Activated T-cell treated with anti-CD3 and anti-CD28 coated beads for 48 hours (primary cell): ENCODE measurements at places on chromosomes 16 and 17.

DNA sequence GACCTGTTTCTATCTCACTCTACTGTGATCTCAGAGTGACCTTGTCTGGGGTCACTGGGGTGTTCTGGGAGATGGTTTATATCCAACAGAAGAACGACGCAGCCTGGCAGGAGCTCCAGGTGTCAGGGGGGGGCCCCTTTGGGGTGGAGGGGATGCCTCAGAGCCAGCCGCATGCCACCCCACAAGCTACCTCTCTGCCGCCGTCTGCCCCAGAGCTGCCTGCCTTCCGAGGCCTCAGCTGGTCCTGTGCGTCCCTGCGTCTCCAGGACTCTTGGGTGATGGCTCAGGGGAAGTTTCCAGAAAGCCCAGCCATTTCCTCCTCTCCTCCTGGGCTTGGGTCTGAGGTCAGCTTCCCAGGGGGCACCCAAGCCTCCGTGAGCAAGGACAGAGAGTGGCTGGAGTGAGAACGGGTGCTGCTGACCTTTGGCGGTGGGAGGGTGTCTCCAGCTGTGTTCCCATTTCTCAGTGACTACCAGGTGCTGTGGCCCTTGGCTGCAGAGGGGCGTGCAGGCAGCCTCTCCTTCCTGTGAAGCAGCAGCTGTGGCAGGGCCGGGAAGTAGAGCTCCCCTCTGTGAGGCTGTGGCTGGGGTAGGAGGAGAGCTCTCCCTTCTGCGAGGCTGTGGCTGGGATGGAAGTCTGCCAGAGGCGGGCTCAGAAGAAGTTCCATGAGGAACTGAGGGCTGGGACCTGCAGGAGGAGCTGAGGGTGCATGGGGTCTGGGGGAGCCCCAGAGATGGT is 19.8 kb downstream of the JPH3 start:
- no peak for DNase-seq

GRCh38 chr16:13680021-13680889 is 239.7 kb upstream of the ERCC4 start:
- no peak for DNase-seq

- no peak for DNase-seq
Measured at GRCh38 chr16:72637306-72637705, 410.6 kb downstream of the ZFHX3 start.

GRCh38 chr16:54098247-54098646 is 188.3 kb downstream of the IRX3 start:
- no peak for DNase-seq

GRCh38 chr17:49716668-49717364 is 9.1 kb upstream of the SLC35B1 start:
- DNase-seq: no peak

DNA sequence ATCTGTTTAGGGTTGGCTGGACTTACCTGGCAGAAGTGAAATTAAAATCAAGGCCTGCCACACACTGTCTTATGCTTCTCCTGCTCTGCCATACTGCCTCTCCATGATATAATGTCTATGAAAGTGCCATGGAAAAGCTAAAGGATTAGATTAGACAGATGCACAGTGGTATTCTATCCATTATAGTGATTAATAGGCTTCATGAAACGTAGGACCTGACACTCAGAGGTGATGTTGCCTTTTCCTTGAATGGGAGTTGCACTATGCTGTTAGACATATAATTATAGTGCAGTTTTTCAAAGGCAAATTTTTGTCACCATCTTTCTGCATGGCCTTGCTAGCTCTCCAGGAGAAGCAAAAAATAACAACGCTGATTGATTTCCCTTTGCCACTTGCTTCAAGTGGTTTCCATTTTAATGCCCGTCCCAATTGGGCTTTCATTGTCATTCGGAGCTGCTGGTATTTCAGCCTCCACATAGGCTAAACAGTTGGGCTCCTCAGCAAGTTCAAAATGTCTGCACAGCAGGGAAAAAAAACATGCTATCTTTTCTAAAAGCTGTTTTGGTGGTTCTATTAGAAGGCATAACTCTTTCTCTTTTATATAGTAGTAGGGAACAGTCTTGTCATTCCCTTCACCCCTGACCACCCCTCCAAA is 502.8 kb upstream of the GOT2 start:
- DNase-seq: no peak

DNA sequence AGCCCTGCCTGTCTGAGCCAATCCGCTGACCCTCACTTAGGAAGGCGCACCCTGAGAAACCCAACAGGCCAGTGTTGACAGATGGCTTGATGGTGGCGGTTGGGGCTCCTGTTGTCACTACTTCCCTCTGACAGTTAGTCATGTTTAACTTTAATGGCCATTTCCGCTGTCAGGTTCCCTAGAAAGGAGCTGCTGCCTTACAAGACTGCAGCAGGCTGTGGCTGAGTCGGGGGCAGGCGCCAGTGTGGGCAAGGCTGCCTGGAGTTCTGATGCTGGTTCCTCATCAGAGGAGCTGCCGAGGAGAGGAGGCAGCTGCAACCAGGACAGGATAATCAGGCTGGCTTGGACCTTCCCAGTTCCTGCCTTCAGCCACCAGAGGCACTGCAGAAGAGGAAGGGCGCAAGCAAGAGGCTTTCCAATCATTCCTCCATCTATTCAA is 223.2 kb upstream of the DYNLRB2 start:
- DNase-seq: no peak

GRCh38 chr16:23869052-23869451 is 33.3 kb downstream of the PRKCB start:
- no peak for DNase-seq

GRCh38 chr17:28053044-28053670 is 10.7 kb downstream of the NLK start:
- no peak for DNase-seq

GRCh38 chr16:3618769-3619141 is 7.3 kb upstream of the SLX4 start:
- DNase-seq: no peak

DNA sequence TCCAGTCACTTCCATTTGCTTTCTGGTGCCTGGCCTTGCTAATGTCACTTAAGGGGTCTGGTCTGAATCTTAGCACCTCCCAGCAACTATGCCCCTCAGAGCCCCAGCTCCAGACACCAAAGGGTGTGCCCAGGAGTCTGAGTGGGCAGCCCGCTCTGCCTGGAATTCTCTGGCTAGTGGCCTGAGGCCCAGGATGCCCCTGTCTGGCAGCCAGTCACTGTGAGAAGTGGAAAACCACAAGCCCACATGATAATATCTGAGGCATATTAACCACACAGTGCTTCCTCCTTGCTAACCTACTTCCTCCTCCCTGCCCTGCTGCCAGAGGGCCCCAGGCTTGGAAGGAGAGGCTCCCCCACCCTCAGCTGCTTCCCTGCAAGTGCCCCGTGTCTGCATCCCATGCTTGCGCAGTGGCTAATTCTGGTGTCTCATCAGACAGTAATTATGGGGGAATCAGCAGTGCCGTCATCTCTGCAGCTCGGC is 14.0 kb downstream of the SRCIN1 start:
- no peak for DNase-seq

GRCh38 chr17:76888661-76889060 is 20.5 kb downstream of the MGAT5B start:
- no peak for DNase-seq

DNA sequence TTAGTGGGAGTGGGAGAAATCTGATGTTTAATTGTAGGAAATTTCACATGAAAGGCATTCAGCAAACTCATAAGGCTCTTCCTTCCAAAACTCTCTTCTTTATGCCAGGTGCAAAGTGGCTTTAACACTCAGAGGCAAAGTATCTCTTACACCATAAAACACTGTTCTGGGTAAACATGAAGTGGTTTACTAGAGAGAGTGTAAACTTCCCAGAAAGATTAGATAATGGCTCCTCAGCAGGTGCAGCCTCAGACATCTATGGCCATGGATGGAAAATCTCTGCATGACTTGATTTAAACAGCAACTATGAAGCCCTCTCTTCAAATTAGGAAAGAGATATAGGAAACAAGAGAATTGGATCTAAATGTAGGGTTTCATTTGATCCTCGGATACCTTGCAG is 583.1 kb upstream of the SALL1 start:
- no peak for DNase-seq

GRCh38 chr16:5642011-5642410 is 544.4 kb upstream of the EEF2KMT start:
- DNase-seq: no peak

- DNase-seq: no peak
Measured at GRCh38 chr16:88561485-88562359, 8.5 kb upstream of the ZC3H18 start.

DNA sequence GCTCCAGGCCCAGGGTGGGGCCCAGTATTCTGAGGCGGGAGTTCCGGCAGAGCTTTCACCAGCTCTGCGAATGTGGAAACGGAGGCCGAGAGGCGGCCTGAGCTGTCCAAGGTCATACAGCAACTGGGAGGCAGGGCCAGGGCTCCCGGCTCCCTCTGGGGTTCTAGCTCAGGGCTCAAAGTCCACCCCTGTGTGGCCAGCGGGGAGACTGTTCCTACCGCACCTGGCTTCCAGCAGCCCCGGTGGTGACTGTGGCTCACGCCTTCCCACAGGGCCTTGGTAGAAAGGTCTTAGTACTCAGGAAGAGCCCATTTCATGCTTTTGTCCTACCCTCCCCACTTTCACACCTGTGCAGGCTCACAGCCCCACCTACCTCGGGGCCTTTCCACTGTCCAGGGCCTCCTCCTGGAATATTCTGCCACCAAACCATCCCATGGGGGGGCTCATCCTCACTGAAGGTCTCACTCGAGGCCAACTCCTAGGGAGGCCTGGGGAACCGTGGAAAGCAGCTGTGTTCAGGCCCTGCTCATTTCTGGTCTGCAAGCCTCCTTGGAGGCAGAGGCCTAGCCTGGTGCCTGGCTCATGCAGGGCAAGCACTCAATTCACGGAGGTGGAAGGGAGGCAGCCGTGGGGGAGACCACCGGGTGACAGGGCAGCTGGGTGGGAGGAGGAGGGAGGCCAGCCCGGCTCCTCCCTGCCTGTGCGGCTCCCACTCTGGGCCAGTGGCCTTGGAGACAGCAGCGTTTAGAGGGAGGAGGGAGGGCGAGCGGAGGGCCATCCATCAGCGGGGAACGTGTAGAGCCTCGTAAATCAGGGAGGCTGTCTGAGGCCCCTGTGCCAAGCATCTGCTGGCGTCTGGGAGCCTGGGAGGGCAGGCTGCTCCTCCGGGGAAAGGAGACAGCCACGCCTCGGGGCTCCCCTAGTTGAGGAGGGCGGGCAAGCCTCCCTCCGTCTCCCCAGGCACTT is 12.7 kb upstream of the DOC2B start:
- DNase-seq: no peak

- no peak for DNase-seq
Measured at GRCh38 chr16:15653227-15653626, 3.2 kb downstream of the NDE1 start.

- DNase-seq: no peak
Measured at GRCh38 chr16:66240631-66241395, 125.7 kb upstream of the CDH5 start.

DNA sequence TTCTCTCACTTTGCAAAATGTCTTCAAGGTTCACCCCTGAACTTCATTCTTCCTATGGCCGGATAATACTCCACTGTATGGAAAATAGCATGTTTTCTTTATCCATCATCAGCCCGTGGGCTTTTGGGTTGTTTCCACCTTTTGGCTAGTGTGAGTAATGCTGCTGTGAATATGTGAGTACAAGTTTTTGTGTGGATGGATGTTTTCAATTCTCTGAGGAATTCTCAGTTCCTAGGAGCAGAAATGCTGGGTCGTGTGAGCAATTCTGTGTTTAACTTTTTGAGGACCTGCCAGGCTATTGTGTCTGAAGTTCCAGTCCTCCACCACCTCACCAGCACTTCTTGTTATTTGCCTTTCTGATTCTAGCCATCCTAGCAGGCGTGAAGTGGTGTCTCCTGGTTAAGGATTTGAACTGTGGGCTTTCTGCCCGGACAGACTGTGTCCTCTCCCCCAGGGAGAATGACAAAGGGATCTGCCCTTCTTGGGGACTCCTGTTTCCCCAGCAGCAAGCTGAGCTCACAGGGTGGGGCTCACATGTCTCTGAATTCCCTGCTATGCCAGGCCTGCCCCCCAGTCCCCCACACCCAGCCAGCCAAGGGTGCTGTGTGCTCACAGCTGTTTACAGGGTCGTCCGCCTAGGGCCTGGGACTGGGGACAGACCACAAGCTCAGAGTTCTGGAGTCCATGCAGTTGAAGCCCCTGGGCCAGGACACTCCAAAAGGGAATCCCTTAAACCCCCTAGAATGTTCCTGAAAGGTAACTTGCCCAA is 92.2 kb upstream of the CIBAR2 start:
- DNase-seq: no peak

GRCh38 chr17:81454473-81454872 is 58.1 kb downstream of the ACTG1 start:
- no peak for DNase-seq

- no peak for DNase-seq
Measured at GRCh38 chr16:56192986-56193945, 2.0 kb downstream of the GNAO1 start.

DNA sequence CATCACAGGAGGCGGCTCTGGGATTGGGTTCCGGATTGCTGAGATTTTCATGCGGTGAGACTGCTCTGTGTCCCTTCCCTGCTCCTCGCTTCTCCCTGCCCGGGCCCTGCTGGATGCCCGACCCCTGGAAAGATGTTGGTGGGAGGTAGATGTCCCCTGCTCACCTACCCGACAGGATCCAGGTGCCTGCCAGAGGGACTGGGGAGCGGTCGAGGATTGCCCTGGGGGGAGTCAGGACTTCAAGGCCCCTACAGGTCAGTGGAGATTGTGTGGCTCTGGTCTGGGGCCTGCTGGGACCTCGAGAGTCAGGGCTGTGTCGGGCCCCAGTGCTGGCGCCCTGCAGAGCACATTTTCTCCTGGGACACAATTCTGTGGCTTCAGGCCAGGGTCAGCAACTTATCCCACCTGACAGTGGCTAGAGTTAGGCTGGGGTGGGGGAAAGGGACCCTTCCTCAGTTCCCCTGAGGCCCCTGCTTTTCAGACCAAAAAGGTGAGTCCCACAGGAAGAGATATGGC is 3.3 kb downstream of the DECR2 start:
- no peak for DNase-seq

DNA sequence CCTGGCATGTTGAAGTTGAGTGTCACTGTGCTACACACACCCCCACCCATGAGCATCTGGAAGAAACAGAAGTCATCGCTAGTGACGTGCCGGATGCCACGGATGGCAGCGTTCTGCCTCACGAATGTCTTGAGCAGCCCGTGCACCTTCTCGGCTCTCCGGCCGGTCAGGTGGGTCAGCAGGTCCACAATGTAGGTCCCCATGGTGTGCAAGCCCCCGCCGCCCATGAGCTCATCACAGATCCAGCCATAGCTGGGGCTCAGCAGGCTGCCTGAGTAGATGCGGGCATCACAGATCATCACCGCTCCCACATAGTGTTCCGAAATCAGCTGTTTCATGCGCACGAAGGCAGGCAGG is 8.9 kb downstream of the C16orf86 start:
- no peak for DNase-seq

GRCh38 chr16:58863042-58863441 is 128.9 kb upstream of the GOT2 start:
- DNase-seq: no peak
